ENCODE measurements at places on chromosomes 6 and 20.

GRCh38 chr6:39335780-39336545, 13.5 kb upstream of the KCNK16 start:
- DNase-seq = no peak

DNA sequence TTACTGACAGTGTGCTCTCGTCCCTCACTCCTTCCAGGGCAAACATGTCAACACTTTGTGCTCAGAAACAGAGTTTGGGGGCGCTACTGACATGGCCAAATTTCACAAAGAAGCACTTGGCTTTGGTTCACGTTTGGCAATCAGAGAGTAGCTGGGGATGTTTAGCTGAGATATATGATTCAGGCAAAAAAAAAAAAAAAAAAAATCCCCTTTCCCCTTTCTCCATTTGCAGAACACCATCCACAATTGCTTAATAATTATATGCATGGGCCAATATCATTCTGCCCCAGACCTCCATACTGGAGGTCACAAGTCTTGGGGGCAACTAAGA, 128.4 kb upstream of the ADGRF1 start:
- DNase-seq = no peak

DNA sequence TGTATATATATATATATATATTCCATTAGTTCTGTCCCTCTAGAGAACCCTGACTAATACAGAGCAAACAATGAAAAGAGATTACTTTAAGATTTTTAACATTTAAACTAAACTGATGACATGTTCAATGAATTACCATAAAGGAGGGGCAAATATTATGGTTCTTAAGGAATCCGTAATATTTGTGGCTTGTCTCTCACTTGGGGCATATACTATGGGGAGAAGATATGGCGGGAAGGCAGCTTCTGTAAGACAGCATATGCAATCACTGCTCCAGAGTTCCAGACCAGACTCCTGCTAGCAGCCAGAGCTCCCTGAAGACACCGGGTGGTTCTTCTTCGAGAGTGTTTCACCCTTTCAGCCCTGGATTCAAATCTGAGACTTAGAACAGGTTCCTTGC, 321.1 kb upstream of the NT5E start:
- DNase-seq = no peak

DNA sequence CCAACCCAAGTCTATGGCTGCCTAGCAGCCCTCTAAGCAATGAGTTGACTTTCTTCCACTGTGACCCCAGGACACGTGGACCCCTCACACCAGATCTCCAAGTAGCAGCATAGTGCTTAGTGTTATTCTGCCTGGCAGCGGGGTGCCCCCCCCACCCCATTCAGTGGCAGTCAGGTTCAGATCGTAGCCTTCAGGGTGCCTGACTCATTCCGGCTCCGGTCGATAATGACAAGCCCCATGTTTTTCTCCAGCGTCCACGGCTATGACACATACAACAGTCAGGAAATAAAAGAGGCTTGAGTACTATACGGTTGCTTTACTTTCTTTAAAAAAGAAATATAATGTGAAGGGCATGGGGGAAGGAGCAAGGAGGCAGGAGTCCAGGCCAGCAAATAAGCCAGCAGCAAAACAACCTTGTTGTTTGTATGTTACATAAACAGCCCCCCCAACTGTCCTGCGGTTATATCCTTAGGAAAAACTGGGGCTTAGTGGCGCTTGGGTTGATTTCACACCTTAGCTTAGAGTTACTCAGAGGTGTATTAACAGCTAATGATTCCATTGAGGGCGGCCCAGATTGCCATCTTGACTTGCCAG, 23.1 kb downstream of the GNAS start:
- peak; percentile 15 for DNase-seq

DNA sequence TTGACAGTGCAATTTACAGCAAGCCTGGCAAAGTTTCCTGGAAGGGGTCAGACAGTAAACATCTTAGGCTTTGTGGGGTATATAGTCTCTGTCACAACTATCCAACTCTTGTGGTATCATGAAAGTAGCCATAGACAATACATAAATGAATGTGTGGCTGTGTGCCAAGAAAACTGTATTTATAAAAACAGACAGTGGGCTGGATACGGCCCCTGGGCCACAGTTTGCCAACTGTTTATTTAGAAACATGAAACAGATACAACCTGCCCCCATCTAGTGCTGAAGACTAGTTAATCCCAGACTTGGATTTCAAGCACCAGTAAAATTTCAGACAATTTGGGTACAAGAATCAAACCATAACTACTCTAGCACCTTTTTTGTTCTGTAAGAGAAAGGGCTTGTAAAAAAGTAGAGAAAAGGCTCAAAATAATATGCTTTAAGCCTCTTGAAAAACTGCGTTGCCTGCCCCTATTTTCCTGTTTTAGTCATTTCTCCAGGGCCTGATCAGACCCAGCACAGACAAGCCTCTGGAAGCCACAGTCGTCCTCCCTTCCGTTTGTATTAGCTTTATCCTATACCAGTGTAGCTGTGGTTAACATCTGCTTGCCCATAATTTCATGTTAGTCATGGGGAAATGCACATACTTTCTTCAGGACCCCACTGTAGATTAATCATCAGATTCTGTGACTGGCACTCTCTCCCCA, 30.8 kb downstream of the JAG1 start:
- DNase-seq = no peak

GRCh38 chr6:56005426-56005825, 130.0 kb upstream of the BMP5 start:
- no peak for DNase-seq
